Activated CD4-positive, alpha-beta T cell treated with anti-CD3 and anti-CD28 coated beads for 1 hour (primary cell): ENCODE measurements at places on chromosomes 2 and 18.

DNA sequence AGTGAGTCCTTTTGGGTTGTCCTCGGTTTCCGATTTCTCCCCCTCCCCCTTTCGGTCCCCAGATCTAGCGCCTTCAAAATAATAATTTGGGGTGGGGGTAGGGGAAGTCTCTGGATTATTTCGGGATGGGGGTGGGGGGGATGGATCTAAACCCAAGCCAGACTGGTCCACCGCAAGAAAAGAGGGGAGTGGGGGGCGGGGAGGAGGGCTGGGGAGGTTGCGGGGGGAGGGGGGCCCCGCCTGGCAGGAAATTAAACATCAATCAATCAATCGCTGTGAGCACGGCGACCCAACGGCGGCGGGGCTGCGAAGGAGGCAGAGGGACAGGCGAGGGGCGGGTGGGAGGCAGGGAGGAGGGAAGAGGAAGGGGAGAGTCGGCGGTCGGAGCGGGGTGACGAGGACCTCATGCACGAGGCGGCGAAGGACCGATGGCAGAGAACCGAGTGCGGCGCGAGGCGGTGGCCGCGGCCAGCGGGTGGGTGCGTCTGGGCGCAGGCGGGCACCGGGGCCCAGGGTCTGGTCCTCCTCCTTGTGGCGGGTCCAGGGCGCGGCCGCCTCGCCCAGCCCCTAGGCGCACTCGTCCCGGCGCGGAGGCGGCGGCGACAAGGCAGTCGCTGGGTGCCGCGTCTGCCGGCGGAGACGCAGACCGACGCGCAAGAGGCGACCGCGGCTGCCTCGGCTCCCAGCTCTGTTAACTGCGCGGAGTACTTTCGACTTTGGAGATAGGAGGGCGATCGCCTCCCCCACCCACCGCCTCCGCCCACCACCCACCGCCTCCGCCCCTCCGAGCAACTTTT, 468 bp upstream of the SATB2 start:
- DNase-seq, result no peak

GRCh38 chr2:224359569-224359968, 42.3 kb downstream of the FAM124B start:
- DNase-seq, result no peak

GRCh38 chr2:38671303-38671702, 5.4 kb downstream of the GALM start:
- DNase-seq, result no peak

GRCh38 chr2:208415897-208416296, 9.3 kb downstream of the PTH2R start:
- no peak for DNase-seq

DNA sequence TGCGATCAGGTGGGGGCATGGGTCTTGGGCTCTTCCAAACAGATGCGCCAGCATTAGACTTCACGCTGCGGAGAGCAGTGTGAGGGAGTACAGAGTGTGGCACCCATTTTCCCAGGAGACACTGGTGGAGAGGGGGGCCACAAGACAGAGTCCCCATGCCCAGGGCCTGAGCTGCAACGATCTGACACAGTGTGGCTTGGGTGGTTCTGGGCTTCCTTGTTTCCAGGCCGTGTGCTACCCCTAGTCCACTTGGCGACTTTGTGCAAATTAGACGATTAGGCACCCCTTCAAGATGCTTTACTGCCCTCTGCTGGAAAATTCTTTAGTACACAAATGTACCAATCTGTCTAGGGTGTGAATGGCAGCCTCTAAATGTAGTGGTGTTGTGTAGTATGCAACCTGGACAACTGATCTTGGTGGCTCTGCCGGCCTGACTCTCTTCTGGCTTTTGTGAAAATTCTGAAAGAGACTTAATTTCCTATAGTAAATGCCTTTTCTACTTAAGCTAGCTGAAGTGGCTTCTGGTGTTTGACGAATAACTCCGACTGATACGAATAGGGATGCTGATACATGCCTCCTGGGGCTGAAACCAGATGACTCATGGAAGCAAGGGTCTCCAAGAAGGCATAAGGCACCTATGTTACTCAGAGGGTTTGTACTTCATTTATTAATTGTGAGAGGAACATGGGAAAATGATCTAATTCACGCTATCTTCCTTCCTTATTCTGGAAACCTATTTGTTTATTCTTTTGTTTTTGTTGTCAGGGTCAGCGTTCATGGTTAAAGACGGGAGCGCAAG, 92.3 kb upstream of the SMAD2 start:
- no peak for DNase-seq

- DNase-seq, result no peak
These were observed 11.6 kb downstream of the EN1 start for GRCh38 chr2:118835746-118836410.
